Mucosa of descending colon (tissue), 3 donors: ENCODE measurements at places on chromosomes 3 and 15. TPM values are rescaled to one million over a fixed set of nuclear protein-coding genes. Genes with fewer than 3 reads are reported as not detected.

DNA sequence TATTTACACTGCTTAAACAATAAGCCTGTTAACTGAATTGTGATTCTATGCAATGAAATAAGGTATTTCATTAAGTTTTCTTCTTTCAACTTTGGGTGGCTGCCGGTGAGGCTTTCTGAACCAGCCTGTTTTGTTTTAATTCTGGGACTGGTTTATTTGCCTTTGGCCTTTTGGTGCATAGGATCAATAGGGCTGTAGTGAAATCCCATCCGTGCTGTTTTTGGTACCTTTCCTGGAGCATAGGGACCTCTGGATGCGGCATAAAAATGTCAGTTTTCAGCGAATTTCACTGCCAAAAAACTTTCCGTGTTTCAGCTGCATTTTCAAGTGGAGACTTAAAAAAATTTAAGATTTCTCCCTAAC lies 514 bp downstream of the PLS1 start:
- DNase-seq = no peak

- no peak for DNase-seq
Measured at GRCh38 chr3:79847928-79848327, 80.1 kb upstream of the ROBO1 start.

- no peak for DNase-seq
Measured at GRCh38 chr3:182913889-182914288, 66.4 kb downstream of the DCUN1D1 start.

GRCh38 chr3:152549263-152549662 lies 280.5 kb downstream of the MBNL1 start:
- no peak for DNase-seq

DNA sequence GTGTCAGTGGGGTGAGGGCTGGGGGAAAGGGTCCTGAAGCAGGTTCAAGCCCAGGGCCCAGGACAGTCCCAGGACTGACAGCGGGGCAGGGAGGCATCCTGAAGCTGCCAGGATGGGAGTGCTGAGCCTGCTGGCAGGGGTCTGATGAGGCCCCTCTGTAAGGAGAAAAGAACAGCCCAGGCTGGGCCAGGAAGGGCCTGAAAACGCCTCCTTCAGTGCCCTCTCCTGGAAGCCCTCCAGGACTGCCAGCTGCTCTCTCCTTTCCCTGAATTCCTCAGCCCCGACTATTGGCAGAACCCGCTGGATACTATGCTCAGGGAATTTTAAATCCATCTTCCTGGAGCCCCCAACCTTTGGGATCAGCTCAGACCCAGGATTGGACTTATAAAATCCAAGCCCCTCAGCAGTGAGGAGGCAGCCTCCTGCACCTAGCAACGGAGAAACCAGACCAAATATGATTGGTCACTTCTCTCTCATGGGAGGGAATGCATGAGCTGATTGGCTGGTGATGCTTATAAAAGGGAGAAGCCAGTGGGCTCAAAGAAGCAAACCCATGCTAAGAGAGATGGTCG lies 203.5 kb upstream of the LINGO1 start:
- DNase-seq = no peak

- DNase-seq = peak; percentile 63
Measured at GRCh38 chr3:195908694-195909581, 587 bp upstream of the TNK2 start.

- DNase-seq = no peak
Measured at GRCh38 chr3:8307545-8308110, 194.0 kb upstream of the LMCD1 start.

- peak; percentile 26 for DNase-seq
Measured at GRCh38 chr15:88331291-88331690, 74.8 kb upstream of the NTRK3 start.

DNA sequence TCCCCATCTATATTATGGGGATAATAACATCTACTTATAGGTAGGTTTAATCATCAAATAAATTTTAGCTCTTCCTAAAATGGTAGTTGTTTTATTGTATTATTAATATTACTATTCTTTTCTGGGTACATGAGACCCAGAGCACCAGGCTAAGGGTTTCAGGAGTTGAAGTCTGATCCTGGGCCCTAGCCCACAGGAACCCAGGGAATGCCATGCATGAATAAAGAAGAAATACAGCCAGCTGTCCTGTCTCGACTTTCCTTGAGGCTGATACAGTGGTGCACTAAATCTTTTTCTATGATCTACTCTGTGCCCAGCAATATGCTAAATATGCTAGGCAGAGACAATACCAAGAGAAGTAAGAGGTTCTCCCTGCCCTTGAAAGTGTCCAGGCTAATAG lies 72.1 kb upstream of the ATP2C1 start:
- DNase-seq = no peak

- DNase-seq = no peak
Measured at GRCh38 chr15:36278219-36278618, 301.2 kb upstream of the CDIN1 start.

DNA sequence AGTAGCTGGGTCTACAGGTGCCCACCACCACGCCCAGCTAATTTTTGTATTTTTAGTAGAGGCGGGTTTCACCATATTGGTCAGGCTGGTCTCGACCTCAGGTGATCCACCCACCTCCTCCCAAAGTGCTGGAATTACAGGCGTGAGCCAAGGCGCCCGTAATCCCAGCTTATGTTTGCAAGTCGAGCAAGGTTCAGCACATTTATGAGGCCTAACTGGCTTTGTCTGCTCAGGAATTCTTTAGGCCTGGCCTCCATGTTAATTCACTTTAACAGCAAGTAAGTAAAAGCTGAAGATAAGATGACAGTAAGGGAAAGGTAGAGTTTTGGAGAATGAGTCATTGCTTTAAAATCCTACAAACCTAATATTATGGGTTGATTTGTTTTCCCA lies 24.6 kb downstream of the SIDT1 start:
- DNase-seq = peak; percentile 63

GRCh38 chr15:75335705-75336355 lies at the start of gene COMMD4:
Gene COMMD4 (plus strand): TSS chr15:75336063. CDS start chr15:75336090, 27 bp downstream.
- peak; percentile 95 for DNase-seq

GRCh38 chr15:86055688-86056087 lies 24.0 kb upstream of the AGBL1 start:
- no peak for DNase-seq

DNA sequence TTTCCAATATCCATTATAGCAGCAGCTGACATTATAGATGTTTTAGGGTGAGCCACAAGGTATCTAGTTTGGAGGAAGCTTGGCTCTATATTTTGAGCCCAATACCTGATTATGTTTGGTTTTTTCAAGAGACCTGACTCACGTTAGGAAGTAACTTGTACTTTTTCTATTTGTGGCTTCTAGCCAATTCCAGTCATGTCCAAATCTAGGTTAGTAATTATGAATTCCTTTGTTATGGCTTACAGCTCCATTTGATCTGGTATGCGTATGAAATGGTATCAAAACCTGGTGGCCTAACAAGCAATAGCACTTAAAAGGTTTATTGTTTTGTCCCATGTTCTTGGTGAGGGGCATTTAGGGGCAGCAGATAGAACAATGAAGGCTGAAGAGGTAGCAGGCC lies 115.9 kb downstream of the TOP2B start:
- DNase-seq = no peak

GRCh38 chr3:157113832-157114505 lies 46.0 kb downstream of the CCNL1 start:
- no peak for DNase-seq

DNA sequence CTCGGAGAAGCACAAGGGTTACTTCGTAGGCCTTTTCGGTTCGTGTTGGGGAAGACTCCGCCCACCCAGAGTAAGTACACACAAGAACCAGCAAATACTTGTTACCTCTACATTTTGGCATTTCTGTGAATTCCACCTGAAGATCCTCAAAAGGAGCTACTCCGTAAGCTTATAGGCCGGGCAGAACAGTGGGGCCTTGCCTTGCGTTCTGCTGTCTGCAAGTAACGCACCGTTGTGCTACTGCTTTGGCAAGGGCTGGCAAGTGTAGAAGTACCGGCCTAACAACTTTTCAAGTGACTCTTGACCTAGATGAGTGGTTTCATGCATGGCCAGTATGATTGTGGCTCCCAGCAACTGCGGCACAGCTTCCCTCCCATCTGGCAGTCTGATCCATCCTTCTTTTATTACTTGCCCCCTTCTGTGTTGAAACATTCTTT lies 6.4 kb upstream of the DNAAF4 start:
- no peak for DNase-seq

RASGRF1 gene
- 0.22 TPM for total RNA-seq

RGMA gene
- 88.4 TPM for total RNA-seq

SH3GL3 gene
- 1.2 TPM for total RNA-seq

CTDSPL2 gene
- 30.8 TPM for total RNA-seq

WDR72 gene
- 0.19 TPM for total RNA-seq

LSAMP gene
- 39.8 TPM for total RNA-seq

ST6GAL1 gene
- total RNA-seq = 23.5 TPM

PIAS1 gene
- 35.4 TPM for total RNA-seq

RAB6B gene
- 4.8 TPM for total RNA-seq

CCDC54 gene
- total RNA-seq = not detected

GOLGA6L4 gene
- total RNA-seq = 3.7 TPM

LYZL4 gene
- not detected for total RNA-seq

CSPG5 gene
- 0.60 TPM for total RNA-seq

GPR62 gene
- not detected for total RNA-seq

TTLL13 gene
- 0.34 TPM for total RNA-seq
